Renal cortical epithelial cell (primary cell): ENCODE measurements at places on chromosomes 4 and X. TPM values are rescaled to one million over a fixed set of nuclear protein-coding genes. Genes with fewer than 3 reads are reported as not detected.

TMSB15C gene
- total RNA-seq: 3.9 and 8.2 TPM in 2 replicates

MAGEE2 gene
- not detected in 2 replicates for total RNA-seq

TGIF2LX gene
- not detected in 2 replicates for total RNA-seq

SYP gene
- total RNA-seq: 0.10 and 0.52 TPM in 2 replicates

ATOH1 gene
- total RNA-seq: not detected in 2 replicates

CDX4 gene
- total RNA-seq: not detected in 2 replicates

SPOCK3 gene
- total RNA-seq: not detected in 2 replicates

PPARGC1A gene
- 2.3 and 62.4 TPM in 2 replicates for total RNA-seq

CYTL1 gene
- 5.0 TPM in 1 of 2 replicates, not detected in the other for total RNA-seq

SPATA4 gene
- total RNA-seq: 0.65 and 1.2 TPM in 2 replicates

CT45A2 gene
- not detected in 2 replicates for total RNA-seq

ATP1B4 gene
- total RNA-seq: not detected in 2 replicates

SH2D1A gene
- not detected in 2 replicates for total RNA-seq

FRG2 gene
- not detected in 2 replicates for total RNA-seq

SPANXN3 gene
- total RNA-seq: 1.2 TPM in 1 of 2 replicates, not detected in the other

RAB41 gene
- not detected in 2 replicates for total RNA-seq

NXF2 gene
- not detected in 2 replicates for total RNA-seq

RHOXF2B gene
- total RNA-seq: not detected in 2 replicates

PDE5A gene
- total RNA-seq: 2.1 and 7.6 TPM in 2 replicates

DIAPH2 gene
- total RNA-seq: 15.4 and 17.9 TPM in 2 replicates

RNF128 gene
- 33.7 and 58.3 TPM in 2 replicates for total RNA-seq

MAGEA6 gene
- total RNA-seq: not detected in 2 replicates

GPAT3 gene
- total RNA-seq: 6.7 and 18.9 TPM in 2 replicates

KLHL5 gene
- total RNA-seq: 82.3 and 100 TPM in 2 replicates

PASD1 gene
- total RNA-seq: not detected in 2 replicates

HAND2 gene
- not detected in 2 replicates for total RNA-seq

FREM3 gene
- not detected in 2 replicates for total RNA-seq

BEND4 gene
- total RNA-seq: not detected in 2 replicates

GAGE12H gene
- not detected in 2 replicates for total RNA-seq

SYTL5 gene
- total RNA-seq: under 0.01 and 2.4 TPM in 2 replicates

GPC3 gene
- 1.8 TPM in 1 of 2 replicates, not detected in the other for total RNA-seq

CT45A5 gene
- total RNA-seq: not detected in 2 replicates

VCX3A gene
- not detected in 2 replicates for total RNA-seq

CTAG1A gene
- total RNA-seq: not detected in 2 replicates

MSX1 gene
- total RNA-seq: 0.15 and 0.69 TPM in 2 replicates

ASMT gene
- total RNA-seq: not detected in 2 replicates

DMRTC1 gene
- total RNA-seq: 0.15 TPM in 1 of 2 replicates, not detected in the other

TLR3 gene
- 8.9 and 17.5 TPM in 2 replicates for total RNA-seq

HSD17B11 gene
- total RNA-seq: 31.6 and 34.0 TPM in 2 replicates
